ENCODE measurements at places on chromosomes 4 and X. TPM values are rescaled to one million over a fixed set of nuclear protein-coding genes. Genes with fewer than 3 reads are reported as not detected.
A peak's percentile ranks its signal among the peaks of the same experiment; 100 is the strongest.

- H3K27me3 ChIP-seq = peaks cover 2% of the 10 kb centered on the region
- no peaks in the 10 kb centered on the region for H3K36me3 ChIP-seq
- DNase-seq = no peak
- no peaks in the 10 kb centered on the region for H3K4me1 ChIP-seq
- no peak overlapping the region for H3K4me3 ChIP-seq
- no peak overlapping the region for H3K27ac ChIP-seq
Observed at GRCh38 chr4:30789219-30789671, 69.1 kb downstream of the PCDH7 start.

GRCh38 chr4:141348125-141348524 lies 127.4 kb downstream of the ZNF330 start:
- no peaks in the 10 kb centered on the region for H3K27me3 ChIP-seq
- no peaks in the 10 kb centered on the region for H3K36me3 ChIP-seq
- DNase-seq = peak; percentile 15
- H3K4me3 ChIP-seq = no peak overlapping the region
- 0 out of 2 replicates have a peak overlapping the region, but pooled peaks have one; percentile 21 for H3K27ac ChIP-seq
- H3K4me1 ChIP-seq = peaks cover 72% of the 10 kb centered on the region

GRCh38 chrX:106201502-106202178 lies 33.5 kb downstream of the PWWP3B start:
- H3K27ac ChIP-seq = no peak overlapping the region
- H3K36me3 ChIP-seq = no peaks in the 10 kb centered on the region
- H3K27me3 ChIP-seq = no peaks in the 10 kb centered on the region
- no peaks in the 10 kb centered on the region for H3K4me1 ChIP-seq
- H3K4me3 ChIP-seq = no peak overlapping the region

- no peaks in the 10 kb centered on the region for H3K36me3 ChIP-seq
- H3K27ac ChIP-seq = no peak overlapping the region
- no peak for DNase-seq
Observed at GRCh38 chr4:127446427-127446885, 186.3 kb upstream of the INTU start.

- DNase-seq = no peak
- no peak overlapping the region for H3K4me3 ChIP-seq
- H3K27me3 ChIP-seq = no peaks in the 10 kb centered on the region
- H3K36me3 ChIP-seq = no peaks in the 10 kb centered on the region
- H3K27ac ChIP-seq = no peak overlapping the region
- no peaks in the 10 kb centered on the region for H3K4me1 ChIP-seq
Observed at GRCh38 chrX:124344246-124344645, 2.1 kb upstream of the SH2D1A start.

GRCh38 chr4:137521053-137521452 lies 11.2 kb downstream of the PCDH18 start:
- peaks cover 50% of the 10 kb centered on the region for H3K36me3 ChIP-seq
- H3K27ac ChIP-seq = no peak overlapping the region
- H3K4me3 ChIP-seq = no peak overlapping the region
- no peaks in the 10 kb centered on the region for H3K27me3 ChIP-seq
- no peak for DNase-seq

DNA sequence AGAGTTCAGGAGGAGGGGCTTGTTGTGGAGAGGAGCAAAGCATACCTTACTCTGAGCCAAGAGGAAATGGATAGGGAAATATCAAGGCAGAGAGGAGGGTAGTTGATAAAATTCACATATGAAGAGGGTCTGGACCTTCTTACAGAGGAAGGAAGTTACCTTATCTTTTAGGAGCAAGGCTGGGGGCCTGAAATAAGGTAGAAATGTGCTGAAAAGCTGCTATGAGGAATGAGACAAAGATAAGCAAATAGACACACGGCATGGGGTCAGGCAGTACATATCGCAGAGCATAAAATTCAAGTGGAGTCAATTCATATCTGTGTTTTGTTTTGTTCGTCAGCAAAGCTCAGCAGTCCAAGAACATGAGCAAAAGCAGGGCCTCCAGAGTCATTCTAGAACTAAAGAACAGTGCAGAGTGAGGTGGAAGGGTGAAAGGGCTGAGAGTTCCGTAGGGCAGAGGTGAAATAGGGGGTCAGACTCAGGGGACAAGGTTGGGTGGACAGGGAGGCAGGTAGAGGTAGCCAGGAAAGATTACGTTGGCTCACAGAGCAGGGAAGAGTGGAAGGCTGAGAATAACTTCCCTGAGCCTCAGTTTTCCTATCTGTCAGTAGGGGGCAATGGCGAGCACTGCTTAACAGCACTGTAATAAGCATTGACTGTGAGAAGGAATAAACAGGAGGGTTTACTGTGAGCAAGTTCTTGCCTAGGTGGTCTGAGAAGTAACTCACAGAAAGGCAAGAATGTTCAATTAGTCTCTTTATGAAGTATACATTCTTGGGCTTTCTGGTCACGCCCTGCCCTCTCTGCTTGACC lies 9.2 kb downstream of the VSIG4 start:
- H3K4me1 ChIP-seq = no peaks in the 10 kb centered on the region
- no peaks in the 10 kb centered on the region for H3K27me3 ChIP-seq
- H3K36me3 ChIP-seq = no peaks in the 10 kb centered on the region
- no peak overlapping the region for H3K27ac ChIP-seq
- H3K4me3 ChIP-seq = no peak overlapping the region
- DNase-seq = peak; percentile 0

Gene TMEM47
- 99.5 TPM for total RNA-seq

All from HFFc6 (cell line).